ENCODE measurements at places on chromosomes 5 and 9.

GRCh38 chr9:131815970-131816873 lies 76.3 kb upstream of the RAPGEF1 start:
- DNase-seq: no peak

GRCh38 chr5:88686726-88687125 lies 196.3 kb downstream of the MEF2C start:
- no peak for DNase-seq

GRCh38 chr5:74408150-74409043 lies 232.1 kb downstream of the ENC1 start:
- no peak for DNase-seq

DNA sequence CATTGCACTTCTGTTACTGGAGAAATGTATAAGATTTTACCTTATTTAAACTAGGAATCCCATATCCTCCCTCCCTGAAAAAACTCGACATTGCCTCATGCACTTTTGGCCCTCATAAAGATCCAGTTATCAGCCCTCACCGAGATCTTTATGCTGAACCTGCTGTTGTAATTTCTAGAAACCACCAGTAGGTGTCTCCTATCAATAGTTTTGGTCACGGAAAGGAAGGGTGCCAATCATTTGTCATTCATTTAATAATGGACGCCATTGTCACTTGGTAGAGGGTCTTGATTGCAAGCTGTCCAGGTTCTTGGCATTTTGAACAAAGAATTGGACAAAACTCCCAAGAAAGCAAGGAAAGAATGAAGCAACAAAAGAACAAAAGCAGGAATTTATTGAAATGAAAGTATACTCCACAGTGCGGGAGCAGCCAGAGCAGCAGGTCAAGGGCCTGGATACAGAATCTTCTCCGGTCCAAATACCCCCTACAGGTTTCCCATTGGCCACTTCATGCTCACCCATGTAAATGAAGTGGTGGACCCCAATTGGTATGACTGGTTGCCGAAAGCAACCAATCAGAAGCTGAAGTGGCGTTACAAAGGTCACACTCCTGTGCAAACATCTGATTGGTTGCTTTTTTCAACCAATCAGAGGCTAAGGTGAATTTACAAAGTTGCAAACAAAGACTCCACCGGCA lies 524.3 kb downstream of the PSAT1 start:
- no peak for DNase-seq

- no peak for DNase-seq
These were observed 37.3 kb upstream of the AKNA start for GRCh38 chr9:114425126-114425525.

Measured in fibroblast of skin of left biceps (primary cell).